ENCODE measurements at places on chromosomes 7 and 10. TPM values are rescaled to one million over a fixed set of nuclear protein-coding genes. Genes with fewer than 3 reads are reported as not detected.

GRCh38 chr10:34272316-34272715, 542.8 kb downstream of the PARD3 start:
- H3K4me3 ChIP-seq = no peak overlapping the region
- no peak overlapping the region for H3K27ac ChIP-seq
- no peaks in the 10 kb centered on the region for H3K4me1 ChIP-seq
- H3K27me3 ChIP-seq = no peaks in the 10 kb centered on the region
- DNase-seq = no peak

The MMRN2 gene
- 0.80 TPM for total RNA-seq

The TNS3 gene
- total RNA-seq = 32.5 TPM

The BMI1 gene
- total RNA-seq = 12.2 TPM

DNA sequence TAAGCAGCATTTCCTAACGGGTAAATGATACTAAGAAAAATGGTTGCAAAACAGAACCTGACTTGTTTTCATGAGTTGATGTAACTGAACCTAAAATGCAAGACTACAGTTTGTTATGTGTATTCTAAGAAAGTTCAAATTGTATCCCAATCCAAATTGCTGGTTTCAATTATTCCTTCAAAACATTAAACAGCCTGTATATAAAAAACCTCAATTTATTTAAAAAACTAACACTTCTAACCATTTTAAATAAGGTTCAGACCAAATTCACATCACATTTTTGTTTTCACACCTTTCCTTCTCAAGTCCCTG, 80.9 kb downstream of the LRRC17 start:
- no peak for DNase-seq
- H3K36me3 ChIP-seq = no peaks in the 10 kb centered on the region
- H3K4me1 ChIP-seq = no peaks in the 10 kb centered on the region
- no peak overlapping the region for H3K4me3 ChIP-seq
- H3K27me3 ChIP-seq = no peaks in the 10 kb centered on the region
- H3K27ac ChIP-seq = no peak overlapping the region

The HOXA3 gene
- total RNA-seq = not detected

The LLCFC1 gene
- not detected for total RNA-seq

- H3K27ac ChIP-seq = no peak overlapping the region
- no peaks in the 10 kb centered on the region for H3K36me3 ChIP-seq
- peaks cover 43% of the 10 kb centered on the region for H3K27me3 ChIP-seq
- no peak for DNase-seq
Measured at GRCh38 chr7:77416621-77417371, 647 bp upstream of the GSAP start.

DNA sequence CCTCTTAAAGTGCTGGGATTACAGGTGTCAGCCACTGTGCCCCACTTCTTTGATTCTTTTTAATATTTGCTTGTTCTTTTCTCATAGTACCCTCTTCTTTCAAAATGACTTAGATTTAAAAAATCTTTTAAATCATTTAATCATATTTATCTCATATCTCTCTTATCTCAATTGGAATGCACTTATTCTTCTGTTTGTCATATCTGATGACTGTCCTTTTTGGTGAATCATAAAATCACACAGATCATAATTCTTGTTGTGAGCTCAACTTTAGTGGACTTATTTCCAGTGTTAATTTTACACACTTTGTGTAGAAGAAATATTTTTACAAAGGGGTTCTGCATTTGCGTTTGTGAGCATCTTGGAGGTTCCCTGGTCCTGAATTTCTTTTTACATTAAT, 220.3 kb upstream of the SLC26A5 start:
- no peaks in the 10 kb centered on the region for H3K36me3 ChIP-seq
- no peaks in the 10 kb centered on the region for H3K4me1 ChIP-seq
- no peaks in the 10 kb centered on the region for H3K27me3 ChIP-seq
- H3K4me3 ChIP-seq = no peak overlapping the region
- no peak for DNase-seq
- no peak overlapping the region for H3K27ac ChIP-seq

DNA sequence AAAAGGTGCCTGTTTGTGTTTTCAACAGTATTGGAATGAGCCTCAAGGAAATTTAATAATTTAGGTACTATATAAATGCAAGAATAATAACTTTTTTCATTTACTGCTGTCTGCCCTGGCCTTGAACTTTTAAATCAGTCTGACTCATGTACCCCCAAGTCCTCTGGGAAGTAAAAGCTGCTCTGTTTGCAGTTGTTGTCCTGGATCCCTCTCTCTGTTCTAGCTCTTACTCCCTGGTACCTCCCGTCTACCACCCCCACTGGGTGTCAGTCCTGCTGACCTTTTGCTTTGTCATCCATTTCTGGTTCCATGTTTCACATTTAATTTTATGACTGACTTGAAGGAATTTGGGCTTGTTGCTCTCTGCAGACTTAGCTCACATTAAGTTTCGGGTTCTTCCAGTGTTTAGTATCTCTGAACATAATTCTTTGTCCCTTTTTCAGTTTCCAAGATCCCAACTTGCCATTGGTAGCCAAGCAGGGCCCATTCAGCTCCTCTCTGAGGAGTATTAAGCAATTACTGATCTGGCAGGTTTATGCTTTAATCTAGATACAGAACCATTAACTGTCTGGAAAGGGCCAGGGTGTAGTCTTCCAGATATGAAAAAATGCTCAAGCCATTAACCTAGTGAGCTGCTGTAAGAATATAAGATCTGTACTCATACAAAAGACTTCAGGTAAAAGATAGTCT, 208.7 kb upstream of the FAM3C start:
- H3K27me3 ChIP-seq = no peaks in the 10 kb centered on the region
- H3K4me1 ChIP-seq = peaks cover 14% of the 10 kb centered on the region
- H3K4me3 ChIP-seq = peak overlapping the region; percentile 28

DNA sequence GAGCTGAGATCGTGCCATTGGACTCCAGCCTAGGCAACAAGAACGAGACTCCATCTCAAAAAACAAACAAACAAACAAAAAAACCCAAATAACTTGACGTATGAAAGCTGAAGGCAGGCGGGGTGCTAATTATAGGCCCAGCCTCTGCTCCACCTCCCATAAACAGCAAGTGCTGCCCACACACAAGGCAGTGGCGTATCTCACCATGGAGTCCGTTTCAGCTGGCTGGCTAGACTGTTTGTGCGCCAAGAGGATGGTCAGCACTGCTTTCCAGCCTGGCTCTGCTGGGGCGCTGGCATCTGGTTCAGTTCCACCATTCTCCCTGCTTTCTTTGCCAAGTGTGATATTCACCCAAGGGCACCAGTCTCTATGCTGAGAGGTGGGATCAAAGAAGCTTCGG, 29.1 kb downstream of the ZC3HC1 start:
- no peaks in the 10 kb centered on the region for H3K4me1 ChIP-seq
- no peak overlapping the region for H3K27ac ChIP-seq
- no peaks in the 10 kb centered on the region for H3K27me3 ChIP-seq

Measured in endodermal cell (in vitro differentiated cells).